Stimulated activated CD4-positive, alpha-beta T cell treated with anti-CD3 and anti-CD28 coated beads, Interleukin-4, amount 100 ng/mL, for 24 hours (primary cell): ENCODE measurements at places on chromosomes 1 and 21.
A peak's percentile ranks its signal among the peaks of the same experiment; 100 is the strongest.

GRCh38 chr1:53636621-53637171, 102.3 kb downstream of the GLIS1 start:
- DNase-seq, result no peak

DNA sequence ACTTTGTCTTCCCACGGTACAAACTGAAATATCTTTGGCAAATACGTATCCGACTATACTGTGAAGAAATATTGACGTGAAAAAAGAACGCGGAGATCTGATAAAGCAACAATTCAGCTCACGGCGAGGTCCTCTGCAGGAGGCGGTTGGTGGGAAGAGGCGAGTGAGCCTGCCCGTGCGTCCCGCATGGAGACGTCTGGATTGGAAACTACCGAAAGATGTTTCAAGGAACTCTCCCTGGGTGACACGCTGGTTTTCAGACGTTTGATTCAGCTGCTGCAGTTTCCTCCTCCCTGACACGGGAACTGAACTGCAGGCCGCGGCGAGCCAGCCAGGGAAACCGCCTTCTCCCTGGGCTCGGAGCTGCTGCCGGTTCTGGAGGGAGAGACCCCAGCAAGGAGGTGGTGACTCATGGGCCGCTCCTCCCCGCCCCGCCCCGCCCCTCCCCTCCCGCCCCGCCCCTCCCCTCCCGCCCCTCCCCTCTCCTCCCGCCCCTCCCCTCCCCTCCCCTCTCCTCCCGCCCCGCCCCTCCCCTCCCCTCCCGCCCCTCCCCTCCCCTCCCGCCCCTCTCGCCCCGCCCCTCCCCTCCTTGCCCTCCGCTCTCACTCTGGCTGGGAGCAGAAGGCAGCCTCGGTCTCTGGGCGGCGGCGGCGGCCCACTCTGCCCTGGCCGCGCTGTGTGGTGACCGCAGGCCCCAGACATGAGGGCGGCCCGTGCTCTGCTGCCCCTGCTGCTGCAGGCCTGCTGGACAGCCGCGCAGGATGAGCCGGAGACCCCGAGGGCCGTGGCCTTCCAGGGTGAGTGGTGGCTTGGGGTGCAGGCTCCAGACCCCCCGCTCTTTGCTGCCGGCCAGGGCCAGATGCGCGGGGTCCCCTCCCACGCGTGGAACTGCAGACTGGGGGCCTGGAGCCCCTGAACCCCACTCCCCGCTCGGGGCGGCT, at the start of gene COL6A1:
Gene COL6A1, plus strand, starts transcription at position 620 of the 941 bp plus-strand sequence. Its CDS starts 81 bp downstream, at position 701.
- peak; percentile 54 for DNase-seq

- DNase-seq, result no peak
These were observed 31.7 kb downstream of the LAMB3 start for GRCh38 chr1:209620487-209620884.

DNA sequence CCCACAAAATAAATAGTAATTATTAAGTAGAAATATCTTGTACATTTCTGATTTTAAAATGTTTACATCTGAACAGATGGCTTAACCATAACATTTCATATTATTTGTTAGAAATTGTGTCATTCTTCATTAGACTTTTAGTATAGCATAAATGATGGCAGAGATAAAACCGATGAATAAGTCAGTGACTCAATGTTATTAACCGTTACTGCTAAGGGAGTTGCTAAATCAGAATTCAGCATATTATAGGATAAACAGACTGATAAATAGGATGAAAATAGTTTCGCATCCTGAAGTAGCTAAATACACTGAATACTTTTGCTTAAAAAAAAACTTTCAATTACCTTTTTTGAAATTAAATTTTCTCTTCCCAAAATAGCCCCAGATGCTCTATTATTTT, 610.6 kb upstream of the ZP4 start:
- DNase-seq, result no peak

DNA sequence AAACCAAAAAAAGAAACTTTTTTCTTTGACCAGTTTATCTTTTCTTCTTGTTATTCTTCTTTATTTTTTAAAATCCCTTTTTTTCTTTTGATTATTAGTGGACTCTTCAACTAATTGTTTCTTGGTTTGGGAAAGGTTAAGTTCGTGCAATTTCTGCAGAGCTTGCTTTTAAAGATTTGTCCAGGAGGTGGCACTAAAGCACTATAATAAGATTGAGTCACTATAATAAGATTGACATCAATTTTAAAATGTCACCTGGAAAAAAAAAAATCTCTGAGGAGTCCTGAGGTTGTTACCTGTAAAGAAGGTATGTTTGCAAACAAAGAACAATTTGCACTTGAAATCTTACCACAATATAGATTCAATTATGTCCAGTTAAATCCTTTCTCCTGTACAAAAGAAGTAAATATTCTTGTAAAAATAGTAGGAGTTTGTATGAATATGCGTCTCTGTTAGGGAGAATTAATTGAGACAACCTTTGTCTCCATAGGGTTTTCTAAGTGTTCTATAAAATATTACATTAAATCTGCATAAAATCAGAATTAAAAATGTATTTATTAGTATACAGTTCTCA, 166.7 kb downstream of the ADGRL4 start:
- peak; percentile 30 for DNase-seq

- DNase-seq, result no peak
These were observed 327.1 kb downstream of the PCP4 start for GRCh38 chr21:40194185-40194980.

GRCh38 chr1:24547195-24547594, 8.7 kb upstream of the NCMAP start:
- no peak for DNase-seq

DNA sequence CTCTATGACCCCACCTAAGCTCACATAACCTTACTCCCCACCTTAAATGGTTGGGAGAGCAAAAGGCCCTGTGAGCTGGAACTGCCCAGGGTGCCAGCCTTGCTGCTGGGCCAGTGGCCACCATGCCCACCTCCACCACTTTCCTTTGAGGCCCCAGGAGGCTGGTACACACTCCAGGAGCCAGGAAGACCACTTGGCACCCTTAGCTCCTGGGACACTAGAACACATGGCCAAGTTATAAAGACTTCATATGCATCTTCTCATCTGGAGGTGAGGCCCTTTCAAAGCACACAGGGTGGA, 21.9 kb downstream of the CAPZB start:
- no peak for DNase-seq

DNA sequence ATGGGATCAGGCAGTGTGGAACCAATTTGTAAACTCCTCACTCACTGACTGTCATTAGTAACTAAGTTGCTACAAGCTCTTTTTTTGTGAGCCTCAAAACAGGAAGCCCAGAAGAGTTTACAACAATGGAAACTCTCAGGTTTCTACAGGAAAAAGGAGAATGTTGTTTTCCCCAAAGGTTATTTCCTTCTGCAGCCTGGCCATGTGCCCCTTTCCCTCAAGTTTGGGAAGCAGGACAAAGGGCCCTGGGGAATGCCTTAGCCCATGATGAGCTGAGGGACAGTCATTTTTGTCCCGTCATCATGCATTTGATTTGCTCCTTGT, 395.9 kb downstream of the KIF26B start:
- no peak for DNase-seq

DNA sequence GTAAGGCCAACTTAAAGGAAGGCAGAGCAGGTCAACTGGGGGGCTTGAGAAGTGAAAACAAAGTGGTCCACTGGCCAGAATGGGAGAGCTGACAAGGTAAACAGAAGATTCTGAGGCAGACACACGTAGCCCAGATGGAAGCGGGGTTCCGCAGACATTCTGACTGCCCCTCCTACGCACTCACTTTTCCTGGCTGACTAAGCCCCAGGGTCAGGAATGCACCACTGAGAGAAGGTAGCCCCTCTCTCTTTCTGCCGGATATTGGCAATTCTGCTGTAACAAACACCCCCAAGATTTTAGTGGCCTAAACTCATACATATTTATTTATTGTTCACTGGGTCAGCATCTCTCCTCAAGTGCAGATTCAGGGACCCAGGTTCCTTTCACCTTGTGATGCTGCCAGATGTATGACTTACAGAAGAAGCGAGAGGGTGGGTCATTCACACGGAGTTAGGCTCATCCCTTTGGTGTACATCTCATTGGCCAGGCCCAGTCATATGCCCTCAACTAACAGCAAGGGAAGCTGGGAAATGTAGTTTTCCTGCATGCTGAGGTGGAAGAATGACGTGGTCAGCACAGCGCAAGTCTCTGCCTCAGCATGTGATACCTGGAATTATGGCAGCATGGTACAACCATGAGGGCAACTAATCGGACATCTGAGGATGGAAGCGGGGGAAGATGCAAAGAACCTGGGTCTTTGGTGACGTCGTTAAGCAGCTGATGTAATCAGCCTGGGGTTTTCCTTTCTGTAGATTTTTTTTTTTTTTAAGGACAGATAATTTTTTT, 43.4 kb upstream of the MRPS6 start:
- peak; percentile 50 for DNase-seq
